Sigmoid colon (tissue), 7 donors: ENCODE measurements at places on chromosomes 5 and 9.
A peak's percentile ranks its signal among the peaks of the same experiment; 100 is the strongest.

- H3K4me3 ChIP-seq, result no peak overlapping the region
- no peaks in the 10 kb centered on the region for H3K36me3 ChIP-seq
- no peak for DNase-seq
- H3K27me3 ChIP-seq, result no peaks in the 10 kb centered on the region
- H3K27ac ChIP-seq, result no peak overlapping the region
Observed at GRCh38 chr5:80925931-80926330, 34.2 kb upstream of the RASGRF2 start.

DNA sequence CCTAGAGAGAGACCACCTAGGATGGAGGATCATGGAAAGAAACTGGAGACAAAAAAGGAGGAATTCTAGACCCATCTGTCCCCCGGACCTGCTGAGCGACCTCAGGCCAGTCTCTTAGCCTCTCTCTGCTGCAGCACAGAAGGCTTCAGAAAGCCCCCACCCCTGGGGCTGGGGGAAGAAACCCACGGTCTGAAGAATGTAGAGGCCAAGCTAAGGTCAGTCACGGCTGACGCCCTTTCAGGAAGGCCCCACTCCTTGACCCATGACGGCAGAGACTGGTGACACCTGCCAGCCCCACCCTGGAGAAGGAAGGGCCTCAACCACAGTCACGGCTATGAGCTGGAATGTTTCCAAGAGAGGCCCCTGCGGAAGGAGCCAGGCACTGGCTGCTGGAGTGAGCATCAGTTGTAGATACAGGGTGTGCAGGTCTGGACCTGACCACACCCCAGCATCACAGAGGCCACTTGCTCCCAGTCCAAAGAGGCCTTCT, 120.5 kb upstream of the BOD1 start:
- H3K4me1 ChIP-seq, result no peaks in the 10 kb centered on the region
- H3K27ac ChIP-seq, result no peak overlapping the region
- H3K4me3 ChIP-seq, result no peak overlapping the region
- H3K27me3 ChIP-seq, result no peaks in the 10 kb centered on the region

- no peak overlapping the region for H3K27ac ChIP-seq
- H3K36me3 ChIP-seq, result no peaks in the 10 kb centered on the region
- no peaks in the 10 kb centered on the region for H3K27me3 ChIP-seq
- H3K4me3 ChIP-seq, result no peak overlapping the region
Observed at GRCh38 chr9:6199596-6199995, 16.0 kb upstream of the IL33 start.

DNA sequence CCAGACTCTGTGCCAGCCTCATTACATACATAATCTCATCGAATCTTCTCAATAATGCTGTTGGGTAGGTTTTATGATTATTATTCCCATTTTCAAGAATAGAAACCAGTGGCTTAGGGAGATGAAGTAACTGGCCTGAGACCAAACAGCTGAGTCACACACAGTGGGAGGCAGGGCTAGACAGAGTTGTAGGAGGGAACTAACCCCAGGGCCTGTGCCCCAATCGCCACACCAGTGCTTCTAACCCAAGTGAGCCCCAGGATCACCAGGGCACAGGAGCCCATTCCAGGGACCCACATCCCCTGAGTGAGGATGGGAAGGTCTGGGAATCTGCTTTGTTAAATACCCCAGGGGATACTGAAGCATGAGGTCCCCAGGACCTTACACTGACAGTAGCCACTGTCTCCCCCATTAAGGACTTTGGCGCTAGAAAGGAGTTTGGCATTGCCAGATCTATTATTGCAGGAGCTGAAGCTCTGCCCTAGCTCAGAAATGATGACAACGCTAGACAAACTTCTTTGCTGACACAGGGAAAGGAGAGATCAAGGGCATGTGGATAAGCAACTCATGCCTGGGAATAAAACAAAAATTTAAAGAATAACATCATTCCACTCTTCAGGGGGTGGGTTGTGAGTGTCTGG, 63.8 kb upstream of the PPARGC1B start:
- H3K27ac ChIP-seq, result no peak overlapping the region
- peak; percentile 72 for DNase-seq
- no peak overlapping the region for H3K4me3 ChIP-seq

GRCh38 chr5:16593013-16593412, 23.8 kb downstream of the RETREG1 start:
- H3K36me3 ChIP-seq, result no peaks in the 10 kb centered on the region
- no peak for DNase-seq
- H3K27me3 ChIP-seq, result no peaks in the 10 kb centered on the region
- H3K27ac ChIP-seq, result no peak overlapping the region
- H3K4me1 ChIP-seq, result peaks cover 8% of the 10 kb centered on the region
- H3K4me3 ChIP-seq, result no peak overlapping the region

- DNase-seq, result no peak
- H3K4me3 ChIP-seq, result peak overlapping the region; percentile 76
- no peaks in the 10 kb centered on the region for H3K36me3 ChIP-seq
- H3K4me1 ChIP-seq, result peaks cover 17% of the 10 kb centered on the region
- peaks cover 72% of the 10 kb centered on the region for H3K27me3 ChIP-seq
Observed at GRCh38 chr5:115170134-115170928, 623 bp upstream of the TRIM36 start.

- no peaks in the 10 kb centered on the region for H3K27me3 ChIP-seq
- no peaks in the 10 kb centered on the region for H3K36me3 ChIP-seq
Observed at GRCh38 chr5:14928661-14929060, 57.1 kb upstream of the ANKH start.
